ENCODE measurements at places on chromosomes 2 and 18.

- no peak for DNase-seq
Observed at GRCh38 chr2:171814883-171815282, 79.2 kb downstream of the SLC25A12 start.

DNA sequence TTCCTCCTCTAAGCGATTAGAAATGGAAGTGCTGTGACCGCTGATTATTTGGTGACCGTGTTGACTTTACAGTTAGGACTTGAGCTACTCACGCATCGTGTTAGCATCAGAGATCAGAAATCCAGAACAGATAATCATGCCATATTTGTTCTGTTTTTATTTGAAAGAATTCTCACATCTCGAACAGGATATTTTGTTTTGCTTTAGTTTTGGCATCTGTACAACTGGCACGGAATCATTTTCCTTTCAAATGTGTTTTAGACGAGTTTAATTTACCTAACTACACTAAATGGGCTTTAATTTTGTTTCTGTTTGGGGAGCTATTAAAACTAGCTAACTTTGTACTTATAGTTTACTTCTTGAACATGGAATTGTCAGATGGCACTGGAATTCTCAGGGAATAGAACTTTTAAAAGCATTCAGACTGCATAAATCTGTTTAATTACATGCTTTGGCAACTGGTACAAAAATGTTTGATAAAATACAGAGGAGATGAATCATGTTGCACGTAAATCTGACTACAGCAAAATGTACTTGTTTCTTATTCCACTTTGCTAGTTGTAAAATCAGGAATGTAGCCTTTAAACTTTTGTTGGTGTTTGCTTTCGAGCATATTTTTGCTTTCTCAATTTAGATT lies 1.4 kb downstream of the ITPRID2 start:
- DNase-seq, result no peak

DNA sequence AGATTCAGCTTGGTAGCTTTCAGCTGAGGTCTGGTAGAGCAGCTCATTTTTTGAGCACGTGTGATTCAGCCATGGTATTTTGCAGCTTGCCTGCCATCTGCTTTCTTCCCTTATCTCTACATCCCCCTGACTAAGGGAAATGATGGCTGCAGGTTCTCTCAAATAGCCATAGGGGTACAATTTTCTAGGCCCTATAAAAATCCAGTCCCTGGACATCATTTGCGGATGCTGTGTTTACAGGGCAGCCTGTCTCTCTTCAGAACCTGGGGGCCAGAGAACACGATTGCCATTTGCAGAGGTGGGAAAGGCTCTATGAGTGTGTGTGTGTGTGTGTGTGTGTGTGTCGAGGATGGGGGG lies 442.7 kb upstream of the MEIS1 start:
- no peak for DNase-seq

DNA sequence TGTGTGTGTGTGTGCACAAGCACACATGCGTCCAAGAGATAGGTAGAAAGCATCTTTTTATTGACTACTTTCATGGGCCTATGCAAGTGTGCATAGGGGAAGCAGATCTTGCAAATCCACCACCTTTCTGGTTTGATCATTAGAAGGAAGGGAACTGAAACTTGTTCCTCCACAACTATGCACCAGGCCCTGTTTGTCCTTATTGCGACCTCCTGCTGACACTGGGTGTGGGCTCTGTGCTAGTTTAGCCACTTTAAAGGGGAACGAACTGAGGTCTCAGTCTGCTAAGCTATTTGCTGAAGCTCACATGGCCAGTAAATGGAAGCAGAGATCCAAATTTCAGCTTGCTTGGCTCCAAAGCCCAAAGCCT lies 32.1 kb upstream of the INSIG2 start:
- no peak for DNase-seq

DNA sequence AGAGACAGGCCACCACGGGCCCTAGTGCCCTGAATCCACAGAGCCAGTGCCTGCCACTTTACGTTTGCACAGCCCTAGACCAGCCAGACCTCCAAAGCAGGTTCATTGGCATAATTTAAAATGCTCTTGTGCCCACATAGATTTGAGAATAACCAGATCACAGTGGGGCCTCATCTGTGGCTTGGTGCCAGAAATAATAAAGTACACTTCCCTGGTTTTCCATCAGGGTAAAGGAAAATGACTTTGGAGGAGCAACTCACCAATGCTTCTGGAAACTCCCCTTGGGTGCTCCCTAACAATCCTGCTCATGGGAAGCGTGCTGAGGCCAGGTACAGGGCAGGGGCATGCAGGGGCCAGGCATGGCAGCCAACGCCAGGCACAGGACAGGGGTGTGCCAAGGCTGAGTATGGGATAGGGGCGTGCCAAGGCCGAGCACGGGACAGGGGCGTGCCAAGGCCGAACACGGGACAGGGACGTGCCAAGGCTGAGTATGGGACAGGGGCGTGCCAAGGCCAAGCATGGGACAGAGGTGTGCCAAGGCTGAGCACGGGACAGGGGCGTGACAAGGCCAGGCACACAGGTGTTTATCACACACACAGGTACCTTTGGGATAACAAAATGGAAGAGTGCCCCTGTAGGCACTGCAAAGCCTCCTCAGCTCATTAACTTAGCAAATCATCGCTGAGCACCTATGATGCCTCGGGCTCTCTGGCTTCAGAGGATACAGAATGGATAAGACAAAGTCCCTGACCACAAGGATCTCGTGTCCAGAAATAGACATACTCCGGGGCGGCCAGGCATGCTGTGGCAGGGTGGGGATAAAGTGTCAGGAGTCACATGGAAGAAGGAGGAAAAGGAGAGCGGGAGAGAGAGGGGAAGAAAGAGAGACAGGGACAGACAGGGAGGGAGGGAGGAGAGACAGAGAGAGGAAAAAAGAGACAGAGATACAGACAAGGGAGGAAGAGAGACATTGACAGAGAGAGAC lies 334.7 kb downstream of the EIPR1 start:
- DNase-seq, result no peak

DNA sequence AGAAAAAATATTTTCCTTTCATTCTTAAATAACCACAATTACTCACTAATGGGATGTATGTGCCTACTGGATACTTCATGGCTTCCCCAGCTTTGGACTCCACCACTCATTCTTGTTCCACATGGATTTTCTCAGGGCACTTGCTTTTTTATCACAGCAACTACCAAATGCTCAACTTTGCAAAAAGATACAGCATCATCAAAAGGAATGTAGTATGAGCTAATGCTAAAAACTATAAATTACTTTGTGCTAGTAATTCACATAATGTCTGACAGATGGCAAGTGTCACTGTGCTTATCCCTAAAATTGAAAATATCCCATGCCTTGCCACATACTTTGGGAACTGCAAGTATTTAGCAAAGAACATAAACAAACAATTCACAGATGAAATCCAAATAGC lies 130.4 kb upstream of the ZFP36L2 start:
- no peak for DNase-seq

DNA sequence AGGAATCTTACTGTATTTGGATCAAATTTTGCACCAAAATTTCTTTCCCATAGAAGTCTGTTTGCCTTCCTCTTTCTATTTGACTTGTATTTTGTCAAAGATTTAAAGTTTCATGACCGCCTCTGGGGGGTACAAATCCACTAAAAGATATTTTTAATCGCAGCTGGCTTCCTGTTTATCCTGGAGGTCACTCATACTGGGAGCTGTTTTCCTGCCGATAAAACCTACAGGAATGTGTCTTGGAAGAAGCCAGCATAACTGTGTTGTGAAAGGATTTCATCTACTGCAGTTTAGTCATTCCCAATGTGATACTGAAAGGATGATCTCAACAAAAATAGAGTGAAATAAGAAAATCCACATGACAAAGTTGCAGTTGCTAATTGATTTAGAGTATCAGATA lies 184.0 kb downstream of the RIT2 start:
- no peak for DNase-seq

DNA sequence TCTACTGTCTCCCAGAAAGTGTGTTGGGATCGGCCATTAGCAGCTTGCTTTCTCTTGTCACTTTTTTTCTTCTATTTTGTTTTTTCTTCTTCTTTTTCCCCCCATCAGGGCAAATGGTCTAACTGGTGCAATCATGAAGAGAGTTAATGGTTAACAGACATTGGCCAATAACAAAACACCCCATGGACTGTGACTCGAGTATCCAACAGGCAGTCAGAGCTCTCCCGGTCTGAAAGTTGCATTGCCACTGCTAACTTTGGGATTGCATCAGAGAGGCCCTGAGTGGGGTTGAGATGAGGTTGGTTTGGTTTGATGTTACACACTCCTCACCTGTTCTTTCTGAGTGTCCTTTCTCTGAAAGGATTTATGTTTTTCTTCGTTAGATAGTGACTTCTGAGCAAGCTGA lies 12.9 kb upstream of the SNORC start:
- no peak for DNase-seq

- DNase-seq, result no peak
Observed at GRCh38 chr2:158969162-158969714, 798 bp downstream of the TANC1 start.

DNA sequence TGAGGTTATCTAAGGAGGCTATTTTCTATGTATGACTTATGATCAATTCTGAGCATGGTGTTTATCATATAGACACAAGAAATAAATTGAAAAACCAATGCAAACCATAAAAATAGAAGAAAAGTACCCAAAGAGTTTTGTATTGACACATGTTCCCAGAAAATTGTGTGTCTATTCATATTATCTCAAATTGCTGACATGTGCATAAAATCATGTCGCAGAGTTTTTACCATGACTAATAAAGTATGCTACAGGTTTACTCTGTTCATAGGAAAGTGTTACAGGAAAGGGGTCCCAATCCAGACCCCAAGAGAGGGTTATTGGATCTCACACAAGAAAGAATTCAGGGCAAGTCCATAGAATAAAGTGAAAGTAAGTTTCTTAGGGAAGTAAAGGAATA lies 290.7 kb upstream of the NRXN1 start:
- no peak for DNase-seq

DNA sequence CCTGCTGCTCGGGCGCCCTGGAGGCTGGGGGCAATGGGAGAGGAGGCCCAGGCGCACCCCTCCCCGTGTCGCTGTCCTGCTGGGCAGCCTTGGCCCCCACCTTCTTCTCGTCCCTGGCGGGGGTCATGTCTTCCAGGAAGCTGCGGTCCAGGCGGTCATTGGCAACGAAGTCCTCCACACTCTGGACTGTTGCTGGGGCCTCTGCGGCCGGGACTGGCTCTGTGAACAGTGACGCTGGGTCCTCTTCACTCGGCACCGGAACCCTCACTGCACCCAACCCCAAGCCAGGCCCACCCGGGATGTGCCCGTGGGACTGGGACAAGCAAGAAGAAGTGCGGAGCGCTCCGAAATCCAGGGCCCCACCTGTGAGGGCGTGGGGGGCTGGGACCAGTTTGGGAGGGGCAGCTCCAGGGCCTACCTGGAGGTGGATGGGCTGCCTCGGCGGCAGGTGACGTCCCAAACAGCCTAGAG lies 308.0 kb downstream of the CCDC74A start:
- no peak for DNase-seq

- DNase-seq, result no peak
Observed at GRCh38 chr2:238132463-238133450, 5.7 kb upstream of the KLHL30 start.

GRCh38 chr2:190781604-190782198 lies 98.9 kb upstream of the GLS start:
- DNase-seq, result no peak

- no peak for DNase-seq
Observed at GRCh38 chr2:7007488-7007845, 90.3 kb downstream of the RNF144A start.

GRCh38 chr2:11757101-11757500 lies 10.7 kb downstream of the LPIN1 start:
- no peak for DNase-seq

DNA sequence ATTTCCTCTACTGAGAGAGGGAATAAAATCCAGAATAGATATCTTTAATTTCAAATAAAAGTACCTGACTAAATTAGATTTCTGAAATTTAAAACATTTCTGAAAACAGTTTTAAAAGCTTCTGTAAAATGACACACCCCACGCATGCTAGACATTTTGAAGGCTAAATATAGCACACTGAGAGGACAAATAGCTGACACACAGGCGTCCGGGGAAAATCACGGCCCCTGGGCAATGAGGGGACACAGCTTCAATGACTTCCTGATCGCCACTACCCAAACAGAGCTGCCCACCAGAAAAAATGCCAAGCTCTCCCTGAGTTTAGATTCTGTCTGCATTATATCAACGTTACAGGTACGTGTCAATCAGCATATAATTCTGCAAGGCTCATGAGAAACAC lies 10.9 kb downstream of the TBC1D8 start:
- no peak for DNase-seq

GRCh38 chr2:159140070-159140769 lies 146.3 kb downstream of the WDSUB1 start:
- no peak for DNase-seq

- DNase-seq, result no peak
Observed at GRCh38 chr18:23560186-23560585, 26.1 kb downstream of the NPC1 start.

GRCh38 chr2:6831229-6831628 lies 34.5 kb downstream of the CMPK2 start:
- DNase-seq, result no peak

- no peak for DNase-seq
Observed at GRCh38 chr2:229658004-229658403, 56.4 kb downstream of the DNER start.

DNA sequence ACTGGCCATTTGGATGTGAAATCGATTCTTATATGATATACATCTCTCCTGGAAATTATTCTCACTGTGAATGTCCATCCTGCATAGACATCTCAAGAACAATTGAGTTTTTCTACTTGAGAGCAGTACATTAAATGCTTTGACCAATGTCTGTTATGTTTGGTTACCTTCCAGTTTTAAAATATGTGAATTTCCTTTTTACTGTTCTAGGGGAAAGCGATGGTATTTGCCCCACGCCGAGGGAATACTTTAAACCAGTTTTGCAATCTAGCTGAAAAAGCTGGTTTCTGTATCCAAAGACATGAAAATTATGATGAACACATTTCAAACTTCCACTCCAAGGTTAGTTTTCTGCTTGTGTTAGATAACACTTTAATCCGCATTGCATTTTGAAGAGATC lies 175.3 kb upstream of the SIX3 start:
- DNase-seq, result no peak

GRCh38 chr18:22563164-22563583 lies 145.5 kb upstream of the CTAGE1 start:
- no peak for DNase-seq

DNA sequence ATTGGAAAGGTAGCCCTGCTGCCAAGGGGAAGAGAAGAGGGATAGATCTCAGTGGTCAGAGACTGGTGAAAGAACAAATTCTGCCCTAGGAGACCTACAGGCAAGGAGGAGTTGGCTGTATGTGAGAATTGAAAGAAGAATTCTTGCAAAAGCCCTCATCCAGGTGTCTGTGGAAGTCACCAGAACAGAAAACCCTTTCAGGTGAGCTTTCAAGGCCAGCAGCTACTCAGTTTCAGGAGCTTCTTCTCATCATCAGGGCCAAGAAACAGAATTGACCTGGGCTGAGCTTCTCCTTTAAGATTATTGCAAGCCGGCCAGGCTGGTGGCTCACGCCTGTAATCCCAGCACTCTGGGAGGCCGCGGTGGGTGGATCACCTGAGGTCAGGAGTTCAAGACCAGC lies 110.2 kb downstream of the CDK15 start:
- DNase-seq, result no peak
